ENCODE measurements at places on chromosomes 2 and 18.
A peak's percentile ranks its signal among the peaks of the same experiment; 100 is the strongest.

- peak; percentile 33 for DNase-seq
Observed at GRCh38 chr18:56306797-56307196, 331.6 kb downstream of the TXNL1 start.

- no peak for DNase-seq
Observed at GRCh38 chr2:126990605-126991532, 92.2 kb downstream of the TEX51 start.

DNA sequence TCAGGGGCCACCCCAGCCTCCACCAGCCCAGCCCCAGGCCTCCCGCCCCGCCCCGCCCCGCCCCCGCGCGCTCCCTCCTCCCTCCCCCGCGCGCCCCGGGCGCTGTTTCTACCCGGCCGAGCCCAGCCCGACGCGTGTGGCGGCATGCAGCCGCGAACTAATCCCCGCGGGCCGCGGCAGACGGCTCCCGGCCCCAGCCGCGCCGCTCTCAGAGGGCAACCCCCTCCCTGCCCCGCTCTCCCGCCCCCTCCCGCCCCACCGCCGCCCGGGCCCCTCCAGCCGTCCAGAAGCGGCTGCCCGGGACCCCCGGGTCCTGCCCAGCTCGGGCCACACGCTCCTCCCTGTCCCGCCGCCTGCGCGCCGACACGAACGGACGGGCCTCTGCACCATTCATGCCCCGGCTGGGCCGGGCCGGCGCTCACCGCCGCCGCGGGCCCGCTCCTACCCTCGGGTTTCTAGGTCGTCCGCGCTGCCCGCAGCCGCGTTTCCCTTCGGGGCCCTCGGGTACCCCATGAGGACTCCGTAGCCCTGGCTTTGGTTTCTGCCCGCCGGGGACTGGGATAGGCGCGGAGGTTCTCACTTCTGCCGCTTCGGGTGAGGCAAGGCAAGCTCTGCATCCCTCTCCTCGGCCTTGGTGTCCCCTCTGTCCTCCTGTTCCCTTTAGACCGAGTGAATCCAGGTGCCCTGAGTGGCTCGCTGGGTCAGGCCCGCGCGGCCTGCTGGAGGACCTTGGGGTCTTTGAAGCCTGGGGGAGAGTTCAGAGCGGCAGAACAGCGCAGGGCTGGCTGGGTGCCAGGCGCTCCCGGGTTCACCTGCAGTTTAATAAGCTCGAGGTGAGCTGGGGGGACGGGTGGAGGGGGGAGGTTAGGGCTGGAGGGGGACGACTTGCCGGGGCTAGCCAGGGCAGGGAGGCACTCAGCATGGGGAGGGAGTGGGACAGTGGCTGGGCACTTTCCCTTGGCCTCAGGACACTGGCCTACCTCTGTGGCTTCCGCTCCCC is 3.1 kb downstream of the WNT10A start:
- DNase-seq = no peak

DNA sequence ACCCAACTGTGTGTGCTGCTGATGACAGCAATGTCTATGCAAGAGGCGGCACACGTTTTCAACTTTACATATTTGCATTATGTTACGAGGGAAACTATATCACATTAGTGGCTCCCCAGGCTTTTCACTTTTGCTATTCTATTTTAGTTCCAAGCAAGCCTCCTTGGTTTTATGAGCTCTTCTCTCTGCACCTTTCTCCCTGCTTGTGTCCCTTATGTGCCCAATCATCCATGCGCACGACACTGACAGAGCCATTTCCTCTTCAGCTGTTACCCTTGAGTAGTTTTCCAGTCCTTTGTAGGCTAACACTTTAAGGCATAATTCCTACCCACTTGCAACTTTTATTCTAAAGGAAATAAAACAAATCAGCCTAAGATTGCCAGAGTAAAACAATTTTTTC is 154.3 kb downstream of the TCF4 start:
- DNase-seq = no peak

DNA sequence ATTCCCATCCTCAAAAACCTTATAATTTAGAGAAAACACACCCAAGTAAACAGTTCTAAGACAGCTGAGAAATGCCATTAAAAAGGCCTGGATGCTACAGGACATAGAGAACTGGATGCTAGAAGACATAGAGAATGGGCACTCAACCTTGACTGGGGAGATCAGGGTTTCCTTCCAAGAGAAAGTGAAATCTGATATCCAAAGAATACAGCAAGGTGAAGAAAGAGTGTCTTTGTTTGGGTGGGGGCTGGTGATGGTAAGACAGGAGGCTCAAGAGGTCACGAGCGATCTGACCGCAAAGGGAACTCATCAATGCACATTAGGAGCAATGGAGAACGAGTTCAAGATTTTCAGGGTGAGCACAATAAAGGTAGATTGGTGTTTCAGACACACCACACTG is 31.6 kb downstream of the EPB41L3 start:
- peak; percentile 41 for DNase-seq

- no peak for DNase-seq
Observed at GRCh38 chr2:98234776-98235175, 111.5 kb upstream of the CNGA3 start.

GRCh38 chr2:23386339-23387220 is 1.6 kb downstream of the KLHL29 start:
- peak; percentile 63 for DNase-seq

Data from NCI-H524 (cell line).